ENCODE measurements at places on chromosomes 13 and 19.

GRCh38 chr19:14383661-14384555, 2.7 kb downstream of the ADGRE5 start:
- DNase-seq, result no peak

GRCh38 chr19:6413291-6413690, 11.3 kb downstream of the KHSRP start:
- DNase-seq, result no peak

GRCh38 chr19:56105090-56105701, 15.9 kb downstream of the ZNF787 start:
- peak; percentile 85 for DNase-seq

DNA sequence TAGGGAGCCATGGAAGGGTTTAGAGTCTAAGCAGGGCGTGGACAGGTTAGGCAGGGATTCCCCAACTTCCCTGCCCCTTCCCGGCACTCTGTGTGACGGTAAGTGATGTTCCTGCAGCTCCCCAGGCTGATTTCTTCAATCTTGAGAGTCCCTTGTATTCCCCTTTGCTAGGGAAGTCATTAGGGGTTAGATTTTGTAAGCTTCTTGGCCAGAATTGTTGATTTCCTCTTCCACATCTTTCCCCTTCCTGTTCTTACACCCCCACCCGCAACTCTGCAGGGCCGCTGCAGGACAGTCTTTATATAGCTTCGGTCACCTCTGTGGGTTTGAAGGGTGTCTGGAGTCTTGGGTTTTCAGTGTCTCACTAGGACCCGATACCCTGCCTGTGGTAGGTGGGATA, 10.6 kb upstream of the ADGRE1 start:
- DNase-seq, result no peak

GRCh38 chr13:86909318-86909717, 761.9 kb upstream of the SLITRK5 start:
- DNase-seq, result no peak

DNA sequence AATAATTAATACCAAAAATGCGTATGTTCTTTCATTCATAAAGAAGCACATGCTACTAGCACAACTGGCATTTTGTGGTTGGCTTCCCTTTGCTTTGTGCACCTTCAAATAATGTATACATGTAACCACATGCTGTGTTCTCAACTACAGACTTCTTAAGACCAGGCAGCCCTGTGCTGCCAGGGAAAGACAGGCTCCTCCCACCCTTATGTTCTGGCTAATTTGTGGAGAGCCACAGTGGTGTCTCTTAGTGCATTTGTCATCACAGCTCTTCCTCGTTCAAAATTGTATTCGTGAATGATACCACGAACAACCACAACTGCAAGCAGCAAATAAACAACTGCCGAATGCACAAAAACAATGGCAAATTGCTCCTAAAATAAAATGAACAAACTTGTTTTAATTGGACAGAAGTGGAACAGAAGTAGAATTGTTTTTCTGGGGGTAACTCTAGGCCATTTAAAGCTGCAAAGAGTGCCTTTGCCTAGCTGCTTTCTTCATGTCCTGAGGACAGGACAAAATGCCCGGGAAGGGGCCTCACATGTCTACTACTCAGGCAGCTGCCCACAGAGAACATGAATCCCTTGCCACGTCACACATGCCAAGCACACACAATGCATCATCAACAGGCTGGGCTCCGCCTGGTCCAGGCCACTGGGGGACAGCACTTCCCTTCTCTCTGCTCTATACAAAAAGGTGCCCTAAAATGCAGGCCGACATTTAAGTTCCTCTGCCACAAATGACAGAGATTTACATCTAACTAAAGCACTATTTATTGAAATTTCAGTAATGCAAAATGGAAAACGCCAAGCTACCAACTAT, 21.7 kb downstream of the IRS2 start:
- DNase-seq, result no peak

GRCh38 chr13:102466610-102467190, 64.9 kb upstream of the FGF14 start:
- no peak for DNase-seq
